ENCODE measurements at places on chromosomes 5 and 9.

DNA sequence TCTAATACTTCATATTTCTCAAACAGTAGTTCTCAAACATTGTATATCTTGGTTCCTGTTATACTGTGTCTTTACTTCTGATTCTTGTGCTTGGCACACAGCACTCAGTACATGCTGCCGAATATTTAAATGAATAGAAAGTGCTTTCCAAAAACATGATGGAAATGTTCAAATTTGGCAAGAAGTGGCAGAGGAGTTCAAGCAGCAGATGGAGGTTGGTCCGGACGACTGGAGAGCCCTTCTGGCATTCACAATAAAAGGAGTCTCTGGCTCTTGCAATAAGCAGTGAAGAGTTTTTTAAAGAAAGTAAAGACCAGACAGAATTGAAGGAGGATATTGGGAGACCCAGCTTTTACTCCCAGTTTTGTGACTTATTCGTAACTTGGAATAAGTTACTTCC, 36.3 kb downstream of the TSTD2 start:
- no peak for DNase-seq

DNA sequence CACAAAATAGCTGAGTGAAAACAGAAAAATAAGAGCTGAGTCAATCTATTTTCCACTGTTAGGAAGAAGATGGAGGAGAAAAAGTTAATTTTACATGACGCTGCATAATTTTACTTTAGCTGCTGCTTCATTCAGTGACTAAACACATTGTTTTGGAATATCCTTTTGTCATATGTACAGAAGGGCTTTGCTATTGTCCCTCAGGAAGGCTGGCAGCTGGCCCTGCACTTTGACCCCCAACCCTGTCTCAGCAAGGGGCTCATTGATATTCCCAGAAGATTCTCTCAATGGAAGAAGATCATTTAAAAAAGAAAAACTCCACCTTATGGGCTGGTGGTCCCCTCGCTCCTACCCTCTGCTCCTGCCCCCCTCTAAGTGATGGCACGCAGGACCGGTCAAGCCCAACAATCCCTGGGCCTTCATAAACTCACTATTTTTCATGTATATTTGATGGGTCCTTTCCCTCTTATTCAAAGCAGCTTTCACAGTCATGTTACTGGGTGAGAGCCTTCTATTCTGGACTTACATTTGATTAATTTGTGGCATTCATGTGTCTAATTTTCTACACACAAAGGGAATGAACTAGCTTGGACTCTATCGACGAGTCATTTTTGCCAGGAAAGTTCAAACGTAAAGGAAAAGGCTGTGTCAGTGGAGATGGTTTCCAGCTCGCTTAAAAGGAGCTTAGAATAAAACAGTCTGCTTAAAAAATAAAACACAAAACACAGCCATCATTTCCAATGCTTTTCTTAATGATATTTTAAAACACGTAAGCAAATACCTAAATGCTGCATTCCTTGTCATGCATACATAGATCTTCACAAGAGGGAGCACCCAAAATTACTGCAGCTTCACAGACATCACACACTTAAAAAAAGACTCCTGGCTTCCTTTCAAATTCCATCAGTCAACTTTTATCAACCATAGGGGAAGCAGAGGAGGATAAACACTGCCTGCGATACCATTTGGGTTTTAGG, 104.7 kb downstream of the EFNA5 start:
- DNase-seq, result no peak

- no peak for DNase-seq
Measured at GRCh38 chr9:100992632-100993031, 35.9 kb upstream of the PLPPR1 start.

GRCh38 chr9:86649913-86650312, 295.7 kb upstream of the TUT7 start:
- DNase-seq, result no peak

- no peak for DNase-seq
Measured at GRCh38 chr9:18127499-18127875, 346.5 kb upstream of the ADAMTSL1 start.

DNA sequence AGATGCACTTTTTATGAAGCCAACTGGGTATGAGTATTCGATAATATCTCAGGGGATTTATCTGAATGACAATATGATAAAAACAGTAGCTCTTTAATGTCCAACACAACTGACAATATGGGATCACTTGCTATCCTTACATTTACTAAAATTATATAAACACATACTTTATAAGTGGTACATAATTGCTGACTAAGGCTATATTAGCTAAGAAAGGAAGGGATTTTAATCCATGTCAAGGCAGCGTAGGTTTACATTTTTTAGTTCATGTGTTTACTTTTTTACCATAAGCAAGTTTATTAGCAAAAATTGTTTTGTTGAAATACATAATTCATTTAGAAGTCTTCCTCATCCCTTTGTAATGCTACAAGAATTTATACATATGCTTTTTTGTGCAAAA, 796.2 kb downstream of the TLE1 start:
- no peak for DNase-seq

GRCh38 chr5:58365791-58366190, 94.1 kb downstream of the PLK2 start:
- DNase-seq, result no peak

GRCh38 chr9:16028548-16028947, 475.7 kb downstream of the CCDC171 start:
- no peak for DNase-seq

DNA sequence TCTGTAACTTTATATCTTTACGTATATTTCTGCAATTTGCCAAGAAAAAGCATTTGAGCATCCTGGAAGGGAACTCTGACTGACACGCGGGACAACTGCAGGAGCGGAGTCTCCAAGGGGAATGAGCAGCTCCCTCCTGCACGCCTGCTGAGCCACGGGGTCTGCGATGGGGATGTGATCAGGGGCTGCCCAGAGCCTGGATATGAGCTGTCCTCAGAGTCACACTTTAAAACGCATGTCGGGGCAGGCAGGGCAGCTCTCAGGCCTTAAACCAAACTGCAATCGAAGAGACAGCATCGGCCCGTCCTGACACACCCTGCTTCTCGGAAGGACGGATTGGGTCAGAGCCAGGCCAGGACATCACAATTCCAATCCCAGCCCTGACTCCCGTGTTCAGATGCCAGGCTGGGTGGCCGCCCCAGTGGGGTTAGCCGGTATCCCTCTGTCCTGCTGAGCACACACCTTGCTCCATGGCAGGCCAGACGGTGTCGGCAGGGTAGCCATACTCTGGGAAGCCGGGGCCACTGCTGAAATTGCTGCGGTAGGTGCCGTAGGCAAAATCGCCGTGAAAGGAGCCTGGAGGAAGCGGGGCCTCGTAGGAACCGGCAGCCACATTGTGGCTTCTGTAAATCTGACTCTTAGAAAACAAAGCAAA, 17.2 kb downstream of the SEC16A start:
- DNase-seq, result no peak

DNA sequence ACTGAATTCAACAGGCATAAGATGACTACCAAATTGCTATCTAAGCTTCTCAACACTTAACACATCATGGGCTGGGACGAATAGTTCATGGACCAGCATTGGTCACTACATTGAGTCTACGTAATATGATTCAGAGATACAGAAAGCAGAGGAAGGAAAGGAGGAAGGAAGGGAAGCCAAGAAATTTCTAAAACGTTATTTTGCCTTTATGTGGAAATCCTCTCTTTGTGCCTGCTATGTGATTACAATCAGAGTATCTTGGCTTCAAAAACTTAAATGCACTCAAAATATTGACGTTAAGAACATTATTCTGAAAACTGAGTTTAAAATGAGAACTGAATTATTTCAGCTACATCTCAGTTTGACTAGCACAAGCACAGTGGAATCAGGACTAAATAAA, 88.1 kb upstream of the RETREG1 start:
- no peak for DNase-seq

DNA sequence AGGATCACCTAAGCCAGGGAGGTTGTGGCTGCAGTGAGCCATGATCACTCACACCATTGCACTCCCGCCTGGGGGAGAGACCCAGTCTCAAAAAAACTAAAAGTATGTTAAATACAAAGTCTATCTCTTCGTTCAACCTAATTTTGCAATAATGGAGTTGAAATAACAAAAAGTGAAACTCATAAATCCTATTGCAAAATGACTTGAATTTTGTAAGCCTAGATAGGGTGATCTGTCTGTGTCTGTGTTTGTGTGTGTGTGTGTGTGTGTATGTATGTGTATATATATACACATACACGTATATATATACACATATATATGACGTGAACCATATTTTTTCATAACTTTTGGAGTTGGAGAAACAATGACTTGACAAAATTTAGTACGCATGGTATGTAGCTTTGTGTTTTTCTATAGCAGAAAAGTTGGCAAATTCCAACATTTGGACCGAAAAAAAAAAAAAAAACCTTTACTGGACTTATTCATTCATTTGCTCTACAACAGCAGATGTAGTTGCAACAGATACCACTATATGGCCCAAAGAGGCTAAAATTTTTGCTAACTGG, 76.9 kb upstream of the CDH6 start:
- DNase-seq, result no peak

GRCh38 chr9:134656334-134657006, 14.9 kb downstream of the COL5A1 start:
- DNase-seq, result no peak

DNA sequence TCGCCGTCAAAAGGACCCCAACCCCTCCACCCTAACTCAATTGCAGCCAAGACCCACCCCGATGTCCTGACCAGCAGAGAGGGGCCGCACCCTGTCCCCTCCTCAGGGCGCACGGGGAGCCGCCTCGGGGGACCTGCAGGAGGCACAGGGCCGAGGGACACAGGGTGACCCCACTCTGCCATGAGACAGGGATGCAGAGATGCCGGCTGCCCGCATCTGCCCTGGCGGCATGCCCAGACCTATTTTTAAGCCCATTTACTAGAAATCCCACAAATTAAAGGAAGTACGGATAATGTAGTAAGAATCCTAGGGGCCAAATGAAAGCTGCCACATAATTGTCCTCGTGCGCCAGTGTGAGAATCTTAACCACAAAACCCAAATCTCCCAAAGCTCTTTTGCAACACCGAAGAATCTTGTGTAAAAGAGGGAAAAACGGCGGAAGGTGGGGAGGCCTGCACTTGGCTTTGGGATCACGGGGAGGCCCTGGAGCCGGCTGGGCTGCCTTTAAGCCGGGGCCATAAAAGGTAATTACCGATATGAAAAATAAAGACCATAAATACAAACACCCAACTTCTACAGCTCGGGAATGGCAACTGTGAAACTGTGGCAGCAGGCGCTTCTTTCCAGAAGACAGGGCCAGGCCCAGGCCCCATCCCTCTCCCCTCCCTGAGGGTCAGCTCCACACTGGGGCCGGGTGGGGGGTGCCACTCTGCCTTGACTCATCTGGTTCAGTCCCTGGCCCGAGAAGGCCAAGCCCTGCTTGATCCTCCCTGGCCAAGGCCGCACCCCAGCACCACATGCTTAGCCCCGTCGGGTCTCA, 35.0 kb downstream of the NACC2 start:
- no peak for DNase-seq

- no peak for DNase-seq
Measured at GRCh38 chr9:112506571-112506970, 19.9 kb downstream of the KIAA1958 start.

- no peak for DNase-seq
Measured at GRCh38 chr9:133830310-133830709, 92.2 kb upstream of the SARDH start.

DNA sequence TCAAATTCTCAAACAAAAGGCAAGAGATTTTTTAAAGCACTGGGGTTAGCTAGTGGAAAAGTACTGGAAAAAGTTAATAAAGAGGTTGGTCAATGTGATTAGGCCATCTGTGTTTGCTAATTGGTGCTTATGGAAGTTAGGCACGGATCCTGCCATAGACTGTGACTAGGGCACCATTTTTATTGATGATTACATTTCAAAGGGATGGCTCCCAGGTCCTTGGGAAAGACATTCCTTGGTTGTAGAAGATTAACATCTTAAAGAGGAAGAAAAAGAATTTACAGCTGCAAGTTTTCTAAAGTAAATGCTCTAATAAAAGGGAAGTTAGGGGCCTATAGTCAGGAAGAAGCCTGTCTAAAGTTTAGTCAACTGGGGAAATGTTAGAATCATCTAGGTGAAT, 1183.3 kb downstream of the DTWD2 start:
- no peak for DNase-seq

DNA sequence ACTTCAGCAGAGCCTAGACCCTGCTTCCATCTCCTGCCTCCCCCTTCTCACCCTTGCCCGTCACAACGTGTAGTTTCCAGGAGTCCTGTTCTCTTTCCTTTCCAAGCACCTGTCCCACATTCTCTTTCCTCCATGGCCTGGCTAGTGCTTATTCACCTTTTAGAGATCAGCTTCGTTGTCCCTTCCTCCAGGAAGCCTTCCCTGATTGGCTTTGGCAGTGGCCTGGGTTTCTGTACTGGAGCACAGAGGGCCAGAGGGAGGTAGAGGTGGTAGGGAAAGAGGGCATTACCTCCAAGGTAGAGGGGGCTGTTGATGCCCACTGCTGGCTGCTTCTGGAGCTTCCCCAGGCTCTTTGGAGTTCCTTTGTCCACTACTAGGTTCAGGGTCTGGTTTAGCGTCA, 93.7 kb upstream of the PANK3 start:
- DNase-seq, result no peak

DNA sequence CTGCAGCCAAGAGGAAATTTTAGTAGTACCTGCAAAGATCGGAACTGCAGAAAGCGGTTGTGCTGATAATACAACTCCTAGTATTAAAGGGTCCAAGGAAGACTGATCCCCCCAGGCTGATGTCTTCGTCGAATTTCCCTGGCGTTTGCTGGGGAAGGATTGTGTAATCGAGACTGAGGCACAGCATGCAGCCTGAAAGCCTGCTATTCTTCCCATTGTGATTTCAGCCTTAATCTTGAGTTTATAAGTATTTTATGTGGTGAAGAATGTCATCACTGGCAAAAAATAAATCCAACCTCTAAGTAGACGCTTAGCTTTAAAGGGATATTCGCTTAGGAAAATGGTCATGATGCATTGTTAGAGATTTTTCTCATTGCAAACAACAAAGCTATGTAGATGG, 21.3 kb upstream of the LMX1B start:
- no peak for DNase-seq

- no peak for DNase-seq
Measured at GRCh38 chr9:127949827-127950512, 12.3 kb upstream of the DPM2 start.

DNA sequence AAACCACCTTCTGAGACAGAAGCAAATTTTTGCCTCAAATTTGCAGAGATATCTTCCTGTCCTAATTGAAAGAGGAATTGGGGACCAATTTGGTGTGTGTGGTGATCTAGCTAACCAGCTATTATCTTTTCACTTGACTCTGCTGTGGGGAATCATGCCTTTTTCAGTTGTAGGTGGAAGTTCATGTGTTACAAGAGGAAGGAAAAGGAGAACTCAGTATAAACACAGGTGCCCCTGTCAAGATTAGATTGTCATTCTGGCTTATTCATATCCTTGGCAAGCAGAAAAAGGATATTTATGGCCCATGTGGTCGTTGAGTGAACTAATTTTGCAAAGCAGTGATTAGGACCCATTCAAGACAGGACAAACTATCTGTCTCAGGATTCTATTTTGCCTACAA, 336.8 kb upstream of the SLC30A5 start:
- no peak for DNase-seq

Measured in brain pericyte (primary cell).